HCEC 1CT (cell line): ENCODE measurements at places on chromosomes 6 and 20.

DNA sequence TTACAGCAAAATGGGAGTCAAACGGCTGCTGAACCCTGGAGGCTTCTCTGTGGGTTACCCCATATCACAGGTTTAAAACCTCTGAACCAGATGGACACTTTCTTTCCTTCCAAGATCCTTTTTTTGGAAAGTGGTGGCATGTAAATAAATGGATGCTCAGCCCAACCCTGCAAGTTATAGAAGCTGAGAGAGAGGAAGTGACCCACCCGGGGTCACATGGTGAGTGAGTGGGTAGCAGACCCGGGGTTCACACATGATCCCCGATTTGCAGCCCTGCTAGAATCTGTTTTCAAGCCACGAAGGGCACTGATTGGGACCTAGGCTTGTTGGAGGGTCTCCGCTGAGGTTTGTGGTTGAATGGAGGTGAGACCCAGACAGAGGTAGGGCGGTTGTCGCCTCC, 32.0 kb downstream of the SIRPA start:
- no peak for DNase-seq

DNA sequence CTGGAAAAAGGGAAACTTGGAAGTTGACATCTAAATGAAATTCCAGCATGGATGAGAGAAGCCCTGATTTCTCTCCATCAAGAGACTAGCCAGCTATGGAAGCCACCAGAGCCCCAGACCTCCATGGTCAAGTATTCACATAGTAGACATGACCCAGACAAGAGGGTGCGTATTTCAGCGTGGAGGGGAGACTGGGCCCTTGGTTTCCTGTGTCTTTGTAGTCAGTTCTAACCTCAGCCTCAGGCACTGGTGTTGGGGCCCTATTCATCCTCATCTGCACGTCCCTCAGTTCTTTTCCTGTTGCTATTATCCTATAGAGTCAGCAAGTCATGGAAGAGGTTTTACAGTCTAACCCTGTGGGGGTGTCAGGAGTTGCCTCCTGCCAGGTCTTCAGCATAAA, 12.5 kb downstream of the GNL1 start:
- no peak for DNase-seq

DNA sequence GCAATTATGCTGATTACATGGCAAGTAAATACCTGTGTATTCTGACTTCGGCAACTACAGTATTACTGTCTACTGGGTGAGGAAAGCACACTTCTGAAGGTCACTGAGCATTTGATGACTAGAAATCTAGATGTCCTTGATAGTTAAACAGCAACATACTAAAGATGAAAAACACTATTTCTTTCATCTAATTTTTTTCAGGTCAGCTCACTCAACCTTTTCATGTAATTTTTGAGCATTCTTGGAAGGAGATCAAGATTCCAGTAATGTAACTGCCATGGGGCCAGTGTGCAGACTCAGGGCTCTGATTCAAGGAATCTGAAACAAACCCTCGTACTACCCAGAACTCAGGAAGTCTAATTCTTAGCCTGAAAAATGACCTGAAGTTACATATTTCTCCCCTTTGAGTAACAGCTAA, 222.6 kb upstream of the TAB2 start:
- peak; percentile 22 for DNase-seq

GRCh38 chr20:8639112-8639778, 429.6 kb upstream of the PLCB4 start:
- DNase-seq = no peak

DNA sequence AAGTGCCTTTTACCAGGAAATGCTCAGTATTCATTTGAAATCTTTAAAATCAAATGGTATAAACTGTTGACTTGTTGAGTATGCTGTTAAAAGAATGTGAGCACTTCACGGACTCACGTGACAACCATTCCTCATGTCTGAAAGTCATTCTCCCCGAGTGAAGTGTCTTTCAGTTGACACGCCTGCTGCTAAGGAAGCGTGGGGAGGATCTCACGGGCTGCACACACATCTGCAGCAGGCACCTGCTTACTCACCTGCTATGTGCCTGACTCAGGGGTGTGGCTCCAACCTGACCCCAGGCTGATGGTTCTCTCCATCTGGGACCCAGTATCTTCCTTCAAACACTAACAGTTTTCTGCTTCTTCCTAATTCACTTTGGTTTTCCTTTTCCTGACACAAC, 32.7 kb downstream of the WDR27 start:
- DNase-seq = no peak
